ENCODE measurements at places on chromosomes 16 and 17.

DNA sequence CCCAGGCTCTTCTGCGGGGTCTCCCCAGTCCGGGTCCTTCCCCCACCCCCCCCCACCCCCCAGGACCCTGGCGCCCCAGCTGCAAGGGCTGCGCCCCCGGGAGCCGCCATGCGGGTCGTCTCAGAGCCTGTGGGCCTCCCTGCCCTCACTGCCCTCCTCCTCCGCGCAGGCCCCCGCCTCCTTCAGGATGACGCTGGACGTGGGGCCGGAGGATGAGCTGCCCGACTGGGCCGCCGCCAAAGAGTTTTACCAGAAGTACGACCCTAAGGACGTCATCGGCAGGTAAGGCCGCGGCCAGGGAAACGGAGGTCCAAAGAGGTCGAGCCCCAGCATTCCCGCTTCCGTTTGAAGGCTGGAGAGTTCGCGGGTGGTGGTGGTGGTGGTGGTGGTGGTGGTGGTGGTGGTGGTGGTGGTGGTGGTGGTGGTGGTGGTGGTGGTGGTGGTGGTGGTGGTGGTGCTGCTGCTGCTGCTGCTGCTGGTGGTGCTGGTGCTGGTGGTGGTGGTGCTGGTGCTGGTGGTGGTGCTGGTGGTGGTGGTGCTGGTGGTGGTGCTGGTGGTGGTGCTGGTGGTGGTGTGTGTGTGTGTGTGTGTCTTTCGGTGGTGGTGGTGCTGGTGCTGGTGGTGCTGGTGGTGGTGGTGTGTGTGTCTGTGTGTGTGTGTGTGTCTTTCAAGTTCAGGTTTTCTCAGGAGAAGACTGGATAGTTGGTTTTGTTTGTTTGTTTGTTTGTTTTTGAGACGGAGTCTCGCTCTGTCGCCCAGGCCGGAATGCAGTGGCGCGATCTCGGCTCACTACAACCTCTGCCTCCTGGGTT, 615 bp downstream of the PHKG2 start:
- no peak for DNase-seq

- DNase-seq: no peak
These were observed 9.3 kb downstream of the CTRB2 start for GRCh38 chr16:75197522-75198134.

DNA sequence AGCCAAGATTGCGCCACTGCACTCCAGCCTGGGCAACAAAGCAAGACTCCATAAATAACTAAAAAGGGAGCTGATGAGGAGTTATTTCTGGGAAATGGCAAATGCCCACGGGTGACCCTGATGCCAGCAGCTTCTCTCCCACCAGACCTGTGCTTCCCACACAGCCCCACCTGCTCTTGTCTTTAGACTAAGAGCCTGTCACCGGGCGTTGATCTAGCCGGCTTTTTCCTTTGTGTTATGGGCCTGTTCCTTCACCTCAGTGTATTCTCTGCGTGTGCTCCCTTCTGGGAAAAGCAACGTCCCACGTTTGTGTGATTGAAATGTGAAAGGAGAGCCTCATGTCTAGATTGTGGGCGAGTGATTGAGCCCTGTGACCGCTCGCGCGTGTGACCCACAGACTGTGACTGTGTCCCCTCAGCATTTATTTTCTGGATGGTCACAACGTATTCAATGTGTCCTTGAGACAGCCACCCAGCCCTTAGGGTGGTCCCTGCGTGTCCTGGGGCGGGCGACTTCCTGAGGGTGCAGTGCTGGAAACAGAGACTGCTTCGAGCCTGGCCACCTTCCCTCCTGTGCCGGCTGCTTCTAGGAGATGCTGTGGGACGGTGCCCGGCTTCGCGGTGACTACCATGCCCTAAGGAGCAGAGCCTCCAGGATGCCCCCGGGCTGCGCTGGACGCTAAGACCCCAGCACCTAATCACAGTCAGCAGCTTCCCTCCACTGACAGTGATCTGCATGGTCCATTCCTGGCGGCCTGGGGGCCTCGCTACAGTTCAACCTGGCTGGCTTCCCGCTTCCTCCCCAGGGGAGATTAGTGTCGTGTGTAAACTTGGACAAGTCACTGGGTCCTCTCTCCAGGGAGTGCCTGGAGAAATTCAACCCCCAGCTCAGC, 7.8 kb upstream of the RNPS1 start:
- no peak for DNase-seq

DNA sequence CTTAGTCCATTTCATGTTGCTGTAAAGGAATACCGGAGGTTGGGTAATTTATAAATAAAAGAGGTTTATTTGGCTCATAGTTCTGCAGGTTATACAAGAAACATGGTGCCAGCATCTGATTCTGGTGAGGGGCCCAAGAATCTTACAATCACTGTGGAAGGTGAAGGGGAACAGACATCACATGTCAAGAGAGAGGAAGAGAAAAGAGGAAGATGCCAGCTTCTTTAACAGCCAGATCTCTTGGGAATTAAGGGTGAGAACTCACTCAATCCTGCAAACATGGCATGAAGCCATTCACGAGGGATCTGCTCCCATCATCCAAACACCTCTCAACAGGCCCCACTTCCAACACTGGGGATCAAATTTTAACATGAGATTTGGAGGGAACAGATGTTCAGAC, 49.5 kb downstream of the BMERB1 start:
- no peak for DNase-seq

DNA sequence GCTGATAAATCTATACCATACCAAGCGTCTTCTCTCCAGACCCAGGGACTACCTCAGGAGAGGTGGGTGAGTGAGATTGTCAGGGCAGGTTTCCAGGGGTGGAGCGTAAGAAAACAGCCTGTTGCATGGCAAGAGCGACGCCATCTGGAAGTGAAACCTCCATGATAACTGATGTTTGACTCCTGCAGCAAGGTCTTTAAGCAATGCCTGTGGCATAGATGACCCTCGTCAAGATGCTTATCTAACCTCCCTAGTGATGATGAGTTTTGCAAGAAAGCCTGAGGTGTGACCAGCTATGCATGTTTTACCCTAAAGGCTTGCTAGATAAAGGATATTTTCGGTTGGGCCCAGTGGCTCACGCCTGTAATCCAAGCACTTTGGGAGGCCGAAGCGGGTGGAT, 71.6 kb downstream of the GSG1L start:
- DNase-seq: peak; percentile 25

DNA sequence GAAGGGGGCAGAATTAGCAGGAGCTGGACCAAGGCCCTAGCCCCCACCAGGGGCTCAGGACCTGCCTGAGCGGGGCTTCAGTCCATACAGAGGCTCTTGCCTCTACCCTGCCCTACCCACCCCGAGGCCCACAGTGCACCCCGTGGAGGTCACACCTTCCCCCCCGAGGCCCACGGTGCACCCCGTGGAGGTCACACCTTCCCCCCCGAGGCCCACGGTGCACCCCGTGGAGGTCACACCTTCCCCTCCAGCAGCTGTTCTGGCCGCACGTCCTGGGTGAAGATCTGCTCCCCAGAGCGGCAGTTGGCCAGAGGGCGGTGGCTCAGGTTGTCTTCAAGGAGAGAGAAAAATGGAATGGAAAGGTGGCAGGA, 11.4 kb downstream of the CASKIN2 start:
- DNase-seq: no peak

DNA sequence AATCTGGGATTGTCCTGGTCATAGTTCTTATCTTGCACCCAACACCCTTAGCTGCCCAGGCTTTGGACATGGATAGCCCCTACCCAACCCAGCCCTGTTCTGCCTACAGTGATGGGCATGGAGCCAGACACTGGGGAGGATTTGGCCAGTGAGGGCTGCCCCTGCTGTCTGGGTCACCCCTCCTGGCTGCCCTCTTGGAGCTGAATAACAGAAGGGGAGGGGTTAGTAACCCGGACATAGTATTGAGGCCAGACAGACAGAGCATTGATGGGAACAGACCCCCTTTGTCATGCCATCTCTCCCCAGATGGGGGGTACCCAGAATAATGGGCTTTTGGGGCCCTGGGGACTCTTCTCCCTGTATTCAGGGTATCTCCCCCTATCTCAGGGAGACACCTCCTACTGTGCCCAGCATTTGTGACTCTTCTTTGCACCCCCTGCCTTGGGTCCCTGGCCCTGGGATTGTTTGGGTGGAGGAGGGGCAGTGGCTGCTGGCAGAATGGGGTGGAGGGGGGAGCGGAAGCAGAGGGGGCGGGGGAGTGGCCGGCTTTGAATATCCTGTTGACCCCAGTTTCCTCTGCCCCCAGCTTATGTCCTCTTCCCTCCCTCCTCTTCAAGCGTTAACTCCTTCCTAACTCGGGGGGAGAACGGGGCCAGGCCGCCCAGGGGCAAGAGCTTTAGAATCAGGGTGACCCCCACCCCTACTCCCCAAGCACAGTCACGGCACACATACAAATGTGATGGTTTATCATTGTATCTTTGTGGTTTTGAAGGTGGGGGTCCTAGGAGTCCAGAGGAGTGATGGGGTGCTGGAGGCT, 17.0 kb downstream of the GJD3 start:
- DNase-seq: no peak

DNA sequence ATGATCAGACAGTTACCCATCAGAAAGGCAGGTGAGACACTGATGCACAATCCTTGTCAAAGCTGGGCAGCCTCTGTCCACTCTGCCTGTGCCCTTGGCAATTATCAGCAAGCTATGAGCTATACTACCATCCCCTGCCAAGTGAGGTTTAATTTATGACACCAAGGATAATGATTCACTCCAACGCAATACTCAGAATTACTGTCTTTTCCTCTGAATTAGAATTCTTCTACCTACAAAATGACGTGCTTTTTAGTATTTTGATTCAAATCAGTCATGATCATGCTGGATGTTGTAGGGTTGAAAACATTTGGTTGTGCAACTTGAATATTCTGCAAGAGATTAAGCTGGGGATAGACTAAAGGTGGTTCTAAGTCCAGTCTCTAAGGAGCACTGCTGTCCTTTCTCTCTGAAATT, 116.8 kb upstream of the SOX9 start:
- no peak for DNase-seq

DNA sequence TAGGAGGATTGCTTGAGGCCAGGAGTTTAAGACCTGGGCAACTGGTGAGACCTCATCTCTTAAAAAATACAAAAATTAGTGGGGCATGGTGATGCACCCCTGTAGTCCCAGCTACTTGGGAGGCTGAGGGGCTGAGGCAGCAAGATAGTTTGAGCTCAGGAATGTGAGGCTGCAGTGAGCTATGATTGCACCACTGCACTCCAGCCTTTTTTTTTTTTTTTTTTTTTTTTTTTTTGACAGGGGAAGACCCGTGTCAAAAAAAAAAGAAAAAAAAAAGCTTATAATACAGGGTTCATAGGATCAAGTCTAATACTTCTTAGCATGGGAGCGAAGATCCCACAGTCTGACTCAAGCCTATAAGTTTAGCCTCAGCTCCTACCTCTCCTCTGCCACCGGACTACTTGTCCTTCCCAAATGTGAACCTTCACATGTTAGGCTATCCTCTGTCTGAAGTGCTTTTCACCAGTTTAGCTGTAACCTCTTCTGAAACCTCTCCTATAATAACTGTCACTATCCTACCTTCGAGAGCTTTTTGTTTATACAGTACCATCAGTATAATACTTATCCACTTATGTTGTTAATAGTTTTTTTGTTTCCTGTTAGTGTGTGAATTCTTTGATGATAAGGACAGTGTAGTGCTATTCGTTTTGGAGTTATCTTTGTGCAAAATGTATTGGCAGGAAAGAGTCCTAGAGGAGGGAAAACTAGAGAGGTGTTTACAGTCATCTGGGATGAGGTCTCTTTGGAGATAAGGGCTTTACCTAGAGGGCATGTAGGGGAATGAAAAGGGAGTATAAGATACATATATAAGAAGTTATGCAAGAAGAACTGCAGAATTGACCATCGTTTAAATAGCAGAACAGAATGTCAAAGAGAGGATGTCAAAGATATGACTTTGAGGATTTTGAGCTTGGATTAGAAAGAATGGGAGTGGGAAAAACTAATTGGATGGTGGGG, 15.5 kb downstream of the CPD start:
- no peak for DNase-seq

- DNase-seq: no peak
These were observed 17.0 kb upstream of the ITGAE start for GRCh38 chr17:3817851-3818605.

DNA sequence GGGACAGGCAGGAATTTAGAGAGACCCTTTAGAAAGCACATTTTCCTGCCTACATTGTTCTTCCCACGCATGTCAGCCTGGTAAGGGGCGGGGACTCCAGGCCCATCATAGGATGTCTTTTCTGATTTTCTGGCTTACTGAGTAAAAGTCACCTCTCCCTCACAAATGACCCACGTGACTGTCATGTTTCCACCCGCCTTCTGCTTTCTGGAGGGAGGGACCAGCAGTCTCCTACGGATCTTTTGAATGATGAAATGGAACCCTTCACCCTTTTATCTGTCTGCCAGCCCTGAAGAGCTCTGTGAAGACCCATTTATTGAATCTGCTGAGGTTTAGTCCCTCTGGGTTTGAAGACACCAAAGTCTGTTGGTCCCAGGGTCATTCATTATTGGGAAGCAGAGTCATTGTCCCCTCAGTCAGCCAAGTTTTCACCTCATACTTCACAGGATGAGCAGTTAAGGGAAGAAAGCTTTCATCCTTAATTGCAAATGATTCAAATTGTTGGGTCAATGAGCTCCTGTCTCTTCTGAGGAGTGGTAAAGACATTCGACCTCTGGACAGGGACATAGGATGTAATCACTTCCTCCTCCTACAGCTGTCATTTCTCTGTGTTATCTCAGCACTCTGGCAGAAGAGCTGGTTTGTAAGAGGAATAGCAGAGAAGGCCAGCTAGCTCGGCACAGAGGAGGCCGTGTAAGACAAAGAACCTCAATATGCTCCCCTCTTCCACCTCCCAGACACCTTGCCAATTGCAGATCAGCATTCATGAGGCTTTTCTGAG, 446.1 kb downstream of the HS3ST3B1 start:
- DNase-seq: no peak

GRCh38 chr17:74920306-74920620, 2.8 kb downstream of the USH1G start:
- no peak for DNase-seq

DNA sequence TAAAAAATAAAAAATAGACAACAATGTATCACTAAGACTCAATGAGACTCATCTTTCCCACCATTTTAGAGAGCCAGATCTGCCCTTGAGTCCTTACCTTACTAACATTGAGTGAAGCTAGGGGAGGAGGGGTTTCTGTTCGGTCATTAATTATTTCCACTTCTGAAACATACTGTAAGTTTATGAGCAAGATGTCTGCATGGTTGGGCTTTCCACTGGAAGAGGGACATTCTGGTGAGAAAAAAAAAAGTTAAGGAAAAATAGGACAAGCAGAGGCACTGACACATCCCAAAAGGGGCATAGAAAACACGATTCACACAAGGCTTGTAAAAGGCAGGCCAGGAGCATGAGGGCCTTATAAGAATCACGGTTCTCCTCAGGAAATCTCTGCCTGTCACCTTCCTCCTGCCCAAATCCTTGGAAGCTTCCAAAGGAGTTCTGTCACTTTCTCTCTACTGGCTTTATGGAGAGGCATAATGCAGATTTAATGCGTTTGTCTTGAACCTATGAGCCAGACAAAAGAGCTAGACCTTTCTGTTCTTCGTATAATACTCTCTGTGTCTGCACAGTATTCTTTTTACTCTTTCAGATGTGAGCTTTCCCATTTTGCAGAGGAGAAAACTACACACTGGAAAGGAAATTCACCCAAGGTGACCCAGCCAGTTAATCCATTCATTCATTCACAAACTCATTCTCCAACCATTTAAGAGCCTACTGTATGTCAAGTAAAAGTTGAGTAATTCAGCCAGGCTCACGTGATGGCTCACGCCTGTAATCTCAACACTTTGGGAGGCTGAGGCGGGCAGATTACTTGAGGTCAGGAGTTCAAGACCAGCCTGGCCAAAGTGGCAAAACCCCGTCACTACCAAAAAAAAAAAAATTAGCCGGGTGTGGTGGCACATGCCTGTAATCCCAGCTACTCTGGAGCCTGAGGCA, 2.5 kb downstream of the LSM12 start:
- no peak for DNase-seq

Measured in ascending aorta (tissue), 2 donors.